ENCODE measurements at places on chromosomes 6 and 20.

GRCh38 chr6:133040094-133040802, 200.9 kb upstream of the EYA4 start:
- DNase-seq = no peak

DNA sequence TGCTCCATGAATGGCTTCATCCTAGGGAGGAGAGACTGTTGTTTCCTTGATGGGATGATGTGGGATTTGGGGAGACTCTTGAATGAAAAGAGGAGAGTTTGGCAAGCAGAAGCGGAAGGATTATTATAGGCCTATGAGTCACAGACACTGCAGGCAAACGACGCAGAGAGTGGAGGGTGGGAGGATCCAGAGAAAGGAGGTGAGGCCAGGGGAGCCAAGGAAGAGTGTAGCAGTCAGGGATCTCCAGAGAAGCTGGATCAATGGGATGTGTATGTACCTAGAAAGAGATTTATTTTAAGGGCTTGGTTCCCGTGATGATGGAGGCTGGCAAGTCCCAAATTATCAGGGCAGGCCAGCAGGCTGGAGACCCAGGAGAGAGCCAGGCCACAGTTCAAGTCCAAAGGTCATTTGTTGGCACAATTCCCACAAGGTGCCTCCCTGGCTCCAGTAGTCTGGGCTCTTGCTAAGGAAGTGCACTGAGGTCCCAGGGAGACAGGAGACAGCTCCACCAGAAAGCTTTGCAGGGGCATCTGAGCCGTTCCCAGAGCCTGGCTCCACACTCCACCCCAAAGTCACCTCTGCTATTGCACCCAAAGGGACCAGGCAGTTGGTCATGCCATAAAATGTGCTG, 76.0 kb downstream of the ADTRP start:
- DNase-seq = no peak

- DNase-seq = peak; percentile 78
These were observed 1.6 kb downstream of the SLC17A9 start for GRCh38 chr20:62953839-62954703.

DNA sequence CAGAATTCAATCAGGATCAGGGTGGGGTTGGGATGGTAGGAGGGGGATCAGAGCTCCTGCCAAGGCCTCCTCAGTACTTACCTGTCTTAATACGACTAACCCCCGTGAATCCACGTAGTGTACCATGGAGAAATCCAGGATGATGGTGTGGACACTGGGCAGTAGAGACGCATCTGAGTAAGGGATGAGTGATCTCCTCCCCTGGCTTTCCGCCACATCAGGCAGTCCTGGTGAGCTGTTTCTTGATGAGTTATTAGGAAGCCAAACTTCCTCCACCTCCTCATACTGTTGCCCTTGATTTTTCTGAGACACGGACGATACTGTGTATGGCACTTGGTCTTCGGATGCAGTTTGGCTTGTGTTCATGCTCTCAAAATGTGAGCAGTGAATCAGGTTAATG, 34.2 kb upstream of the SRPK1 start:
- DNase-seq = no peak

DNA sequence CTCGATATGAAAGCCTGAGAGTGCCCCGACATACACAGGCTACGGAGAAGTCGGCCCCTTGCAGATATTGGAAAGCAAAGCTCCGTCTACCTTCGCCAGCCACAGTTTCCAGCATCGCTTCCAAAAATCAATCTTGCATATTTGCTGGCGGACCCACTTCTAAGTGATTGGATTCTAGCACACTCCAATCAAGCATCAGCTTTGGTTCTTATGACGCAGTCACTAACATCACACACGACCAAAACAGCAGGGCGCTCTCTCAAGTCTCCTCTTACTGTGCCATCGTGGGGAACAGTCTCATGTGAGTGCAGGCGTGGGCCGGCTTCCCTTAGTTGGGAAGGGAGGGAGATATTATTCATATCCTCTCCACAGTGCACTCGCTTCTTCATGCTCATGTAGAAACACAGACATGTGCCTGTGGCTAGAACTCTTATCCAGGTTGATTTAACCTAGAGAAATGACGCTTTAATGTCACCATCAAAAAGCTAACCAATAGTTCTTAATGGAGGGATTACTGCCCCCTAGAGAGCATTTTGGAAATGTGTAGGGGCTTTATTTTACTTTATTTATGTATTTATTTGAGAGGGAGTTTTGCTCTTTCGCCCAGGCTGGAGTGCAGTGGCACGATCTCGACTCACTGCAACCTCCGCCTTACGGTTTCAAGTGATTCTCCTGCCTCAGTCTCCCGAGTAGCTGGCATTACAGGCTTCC, 229.8 kb downstream of the SOD2 start:
- no peak for DNase-seq

DNA sequence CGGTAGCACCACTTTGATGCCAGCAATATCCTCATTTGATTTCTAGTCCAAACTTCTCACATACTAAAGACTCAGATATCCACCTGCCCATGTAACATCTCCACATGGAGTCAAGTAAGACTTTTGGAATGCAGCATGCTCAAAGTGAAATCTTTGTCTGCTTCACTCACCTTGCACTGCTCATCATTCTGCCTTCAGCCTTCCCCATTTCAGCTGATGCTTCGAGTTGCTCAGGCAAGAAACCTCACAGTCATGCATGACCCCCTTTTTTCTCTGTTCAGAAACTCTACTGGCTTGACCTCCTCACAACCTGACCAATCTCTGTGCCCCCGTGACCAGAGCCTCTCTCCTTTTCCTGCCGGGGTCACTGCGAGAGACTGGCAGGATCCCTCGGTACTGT, 41.0 kb upstream of the KIF25 start:
- no peak for DNase-seq

GRCh38 chr6:137510923-137511322, 16.7 kb upstream of the OLIG3 start:
- DNase-seq = no peak

GRCh38 chr6:120378582-120379220, 955.6 kb downstream of the TBC1D32 start:
- no peak for DNase-seq

- no peak for DNase-seq
These were observed 193.2 kb upstream of the COL21A1 start for GRCh38 chr6:56440551-56440981.

- no peak for DNase-seq
These were observed 142.4 kb downstream of the FNDC1 start for GRCh38 chr6:159311618-159312017.

GRCh38 chr6:36874443-36875249, at the start of gene PPIL1:
Gene PPIL1, minus strand, starts transcription at chr6:36874803. Its CDS starts 31 bp downstream, at chr6:36874772.
- DNase-seq = peak; percentile 83

Measured in activated naive CD4-positive, alpha-beta T cell treated with anti-CD3 and anti-CD28 coated beads, Interleukin-2, amount 50 U/mL, for 72 hours (primary cell).